Activated CD4-positive, alpha-beta T cell treated with anti-CD3 and anti-CD28 coated beads, Interleukin-2, amount 50 U/mL, for 16 hours (primary cell): ENCODE measurements at places on chromosomes 12 and 14.

GRCh38 chr12:94207467-94207848, 59.1 kb downstream of the PLXNC1 start:
- DNase-seq, result no peak

- DNase-seq, result no peak
Measured at GRCh38 chr14:79009286-79009685, 839.1 kb downstream of the NRXN3 start.

GRCh38 chr14:92470215-92470614, 43.4 kb upstream of the RIN3 start:
- DNase-seq, result no peak

DNA sequence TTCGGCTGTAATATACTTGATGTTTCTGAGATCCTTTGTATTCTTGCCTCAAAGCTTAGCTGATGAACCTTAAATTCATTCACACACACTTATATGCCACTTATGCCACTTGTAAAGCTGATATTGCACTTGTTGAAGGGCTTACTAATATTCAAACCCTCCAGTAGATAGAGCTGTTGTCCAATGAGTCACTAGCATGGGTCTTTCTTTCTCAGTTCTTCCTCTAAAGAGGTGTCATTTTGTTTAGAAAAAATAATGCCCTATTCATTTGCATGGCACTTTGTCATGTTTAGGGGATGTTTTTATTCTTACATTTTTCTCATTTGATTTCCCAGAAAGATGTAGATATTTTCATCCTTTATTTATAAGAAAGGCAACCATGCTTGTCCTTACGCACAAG, 56.4 kb downstream of the MON2 start:
- peak; percentile 36 for DNase-seq

GRCh38 chr12:79597910-79598309, 92.9 kb downstream of the PAWR start:
- no peak for DNase-seq
